ENCODE measurements at places on chromosomes 4 and X.

- DNase-seq, result no peak
Observed at GRCh38 chrX:17397074-17397473, 22.1 kb downstream of the NHS start.

- DNase-seq, result no peak
Observed at GRCh38 chr4:70718811-70719604, 2.8 kb upstream of the RUFY3 start.

DNA sequence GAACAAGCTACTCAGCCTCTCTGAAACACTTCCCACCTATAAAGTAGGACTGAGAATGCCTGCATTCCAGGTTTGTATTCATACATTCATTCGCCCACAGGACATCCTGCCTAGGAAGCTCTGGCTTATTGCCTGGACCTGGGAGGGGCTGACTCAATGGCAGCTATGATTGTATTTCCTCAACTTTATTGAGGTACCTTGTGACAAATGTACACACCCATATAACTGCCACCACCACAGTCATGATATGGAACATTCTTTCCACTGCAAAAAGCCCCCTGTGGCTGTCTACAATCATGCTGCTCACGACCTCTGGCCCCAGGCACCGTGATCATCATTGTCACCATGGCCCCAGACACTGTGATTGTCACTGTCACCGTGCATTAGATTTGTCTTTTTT lies 68.3 kb downstream of the ABLIM2 start:
- DNase-seq, result no peak

DNA sequence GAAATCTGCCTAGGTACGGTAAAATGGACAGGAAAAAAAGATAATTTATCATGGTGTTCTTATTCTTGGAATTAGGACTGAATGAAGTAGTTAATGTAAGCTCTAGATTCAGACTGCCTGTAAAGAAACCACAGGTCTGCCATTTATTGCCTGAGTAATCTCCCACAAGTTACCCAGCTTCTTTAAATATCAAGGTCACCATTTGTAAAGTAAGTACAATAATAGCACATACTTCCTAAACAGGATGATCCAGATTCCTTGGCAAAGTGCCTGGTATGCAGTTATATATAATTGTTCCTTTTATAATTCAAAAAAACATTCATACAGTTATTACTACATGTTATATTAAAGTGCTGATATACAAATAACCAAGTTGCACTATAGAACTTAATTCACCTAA lies 368.6 kb downstream of the HNRNPD start:
- DNase-seq, result no peak

DNA sequence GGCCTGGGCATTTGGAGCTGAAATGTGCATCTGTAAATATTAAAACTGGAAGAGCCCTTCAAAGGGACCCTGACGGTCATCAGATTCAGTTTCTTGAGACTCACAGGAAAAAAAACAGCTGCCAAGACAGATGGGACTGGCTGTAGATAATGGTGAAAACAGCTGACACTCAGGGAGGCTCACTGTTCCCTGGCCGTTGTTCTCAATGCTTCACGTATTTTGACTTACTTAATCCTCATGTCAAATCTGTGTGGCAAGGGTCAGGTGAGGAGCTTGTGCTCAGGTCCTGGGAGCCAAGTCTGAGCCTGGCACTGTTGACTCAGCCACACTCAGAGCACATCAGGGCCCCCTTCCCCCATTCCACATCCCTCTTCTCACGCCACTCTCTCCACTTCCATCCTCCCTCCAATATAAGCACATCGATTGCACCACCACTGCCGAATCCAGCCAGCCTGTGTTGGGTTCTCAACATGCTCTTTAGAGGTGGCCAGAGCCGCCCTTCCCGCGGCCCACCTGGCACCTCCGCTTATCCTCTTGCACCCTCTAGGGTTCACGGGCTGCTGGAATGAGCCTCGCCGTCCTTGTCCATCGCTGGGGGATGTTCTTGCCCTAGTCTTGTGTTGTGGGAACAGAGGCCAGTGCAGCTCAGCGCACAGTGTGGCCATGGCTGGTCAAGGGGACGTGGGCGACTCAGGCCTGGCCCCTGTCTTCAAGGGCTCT lies 40.1 kb downstream of the EVC start:
- DNase-seq, result no peak

- no peak for DNase-seq
Observed at GRCh38 chr4:102390438-102390837, 45.2 kb upstream of the SLC39A8 start.

DNA sequence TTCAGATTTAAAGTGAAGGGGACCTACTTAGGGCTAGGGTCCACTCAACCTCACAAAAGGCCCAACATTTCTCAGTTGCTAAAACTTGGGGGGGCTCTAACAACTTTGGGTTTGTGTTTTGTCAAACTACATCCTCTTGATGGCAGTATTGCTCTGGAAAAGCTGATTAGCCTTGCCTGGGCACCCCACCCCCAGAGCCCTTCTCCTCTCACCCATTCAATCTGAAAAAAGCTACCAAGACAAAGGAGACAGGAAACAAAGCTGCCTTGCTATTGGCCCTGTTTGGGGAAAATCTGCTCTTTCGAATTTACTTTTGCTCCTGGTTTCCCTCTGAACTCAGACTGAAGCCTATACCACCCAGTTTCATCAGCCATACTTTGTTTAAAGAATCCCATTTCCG lies 195.2 kb upstream of the STK26 start:
- DNase-seq, result no peak

- no peak for DNase-seq
Observed at GRCh38 chrX:38669428-38669827, 108.1 kb downstream of the TSPAN7 start.

- DNase-seq, result peak; percentile 40
Observed at GRCh38 chrX:118726887-118727685, at the start of gene IL13RA1. IL13RA1 (plus strand) TSS chrX:118727606; CDS start chrX:118727639, 33 bp downstream.

DNA sequence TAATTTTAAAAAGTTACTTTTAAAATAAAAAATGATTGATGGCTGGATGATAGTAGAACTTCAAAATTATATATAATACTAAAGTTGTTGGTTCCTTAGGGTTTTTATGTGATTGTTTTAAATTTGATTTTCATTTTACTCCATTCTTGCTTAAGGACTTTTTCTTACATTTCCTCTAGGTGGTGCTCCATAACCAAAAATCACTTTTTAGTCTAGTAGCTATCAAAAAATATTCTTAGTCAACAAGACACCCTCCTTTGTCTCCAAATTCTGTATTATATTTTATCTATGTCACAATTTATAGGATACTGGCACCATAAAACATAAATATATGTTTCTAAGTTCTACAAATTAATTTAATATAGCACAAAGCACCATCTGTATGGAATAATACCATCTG lies 67.2 kb upstream of the BRWD3 start:
- no peak for DNase-seq

DNA sequence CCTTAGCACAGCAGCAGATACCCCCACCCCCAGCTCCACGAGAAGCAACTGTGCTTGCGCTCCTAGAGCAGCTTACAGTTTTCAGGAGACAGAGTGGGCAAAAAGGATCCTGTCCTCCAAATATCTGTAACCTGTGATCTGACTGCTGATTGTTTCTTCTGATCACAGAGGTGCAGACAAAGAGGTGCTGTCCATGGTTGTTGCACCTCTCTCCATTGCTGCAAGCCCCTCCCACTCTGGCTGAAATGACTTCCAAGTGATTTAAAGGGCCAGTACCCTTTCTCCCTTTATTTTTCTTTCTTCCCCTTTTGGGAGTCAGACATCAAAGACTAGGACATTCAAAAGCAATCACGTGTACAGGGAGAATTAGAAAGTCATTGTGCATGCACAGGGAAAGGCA lies 205.3 kb upstream of the GEMIN8 start:
- DNase-seq, result no peak

- DNase-seq, result no peak
Observed at GRCh38 chr4:6379767-6380745, 92.4 kb downstream of the PPP2R2C start.

DNA sequence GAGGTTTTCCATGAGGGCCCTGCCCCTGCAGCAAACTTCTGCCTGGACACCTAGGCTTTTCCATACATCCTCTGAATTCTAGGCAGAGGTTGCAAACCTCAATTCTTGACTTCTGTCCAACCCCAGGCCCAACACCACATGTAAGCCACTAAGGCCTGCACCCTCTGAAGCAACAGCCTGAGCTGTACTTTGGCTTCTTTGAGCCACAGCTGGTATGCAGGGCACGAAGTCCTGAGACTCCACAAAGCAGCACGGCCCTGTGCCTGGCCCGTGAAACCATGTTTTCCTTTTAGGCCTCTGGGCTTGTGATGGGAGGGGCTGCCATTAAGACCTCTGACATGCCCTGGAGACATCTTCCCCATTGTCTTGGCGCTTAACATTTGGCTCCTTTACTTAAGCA lies 728.4 kb upstream of the FTHL17 start:
- DNase-seq, result no peak

DNA sequence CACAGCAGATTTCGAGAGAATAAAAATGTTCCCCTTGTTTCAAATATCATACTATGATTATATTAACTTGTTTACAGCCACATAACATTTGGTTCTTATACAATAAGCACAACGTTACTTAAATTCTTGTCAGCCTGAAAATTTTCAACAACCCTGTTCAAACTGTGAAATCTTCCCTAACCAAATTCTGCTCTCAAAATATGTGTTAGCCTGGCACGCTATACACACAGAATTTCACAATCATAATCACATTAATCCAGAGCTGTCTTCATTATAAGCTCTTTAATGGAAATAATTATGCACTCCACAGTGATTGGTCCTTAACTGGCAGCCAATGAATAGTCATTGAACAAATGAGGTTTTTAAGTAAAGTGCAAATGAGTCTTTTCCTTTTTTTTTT lies 7.3 kb upstream of the PRSS12 start:
- DNase-seq, result no peak

DNA sequence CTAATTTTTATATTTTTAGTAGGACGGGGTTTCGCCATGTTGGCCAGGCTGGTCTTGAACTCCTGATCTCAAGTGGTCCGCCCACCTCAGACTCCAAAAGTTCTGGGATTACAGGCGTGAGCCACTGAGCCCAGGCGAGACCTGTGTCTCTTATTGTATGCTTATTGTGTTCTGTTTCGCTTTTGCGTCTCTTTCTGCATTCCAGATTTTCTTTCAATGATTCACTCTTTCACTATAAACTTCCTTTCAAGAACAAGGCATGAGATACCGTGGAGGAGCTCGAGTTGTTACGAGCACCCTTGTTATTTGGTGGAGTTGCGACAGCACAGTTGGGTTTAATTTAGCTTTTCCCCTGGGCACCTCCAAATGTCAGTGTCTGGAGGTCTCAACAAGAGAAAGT lies 366.7 kb upstream of the FAT1 start:
- no peak for DNase-seq

DNA sequence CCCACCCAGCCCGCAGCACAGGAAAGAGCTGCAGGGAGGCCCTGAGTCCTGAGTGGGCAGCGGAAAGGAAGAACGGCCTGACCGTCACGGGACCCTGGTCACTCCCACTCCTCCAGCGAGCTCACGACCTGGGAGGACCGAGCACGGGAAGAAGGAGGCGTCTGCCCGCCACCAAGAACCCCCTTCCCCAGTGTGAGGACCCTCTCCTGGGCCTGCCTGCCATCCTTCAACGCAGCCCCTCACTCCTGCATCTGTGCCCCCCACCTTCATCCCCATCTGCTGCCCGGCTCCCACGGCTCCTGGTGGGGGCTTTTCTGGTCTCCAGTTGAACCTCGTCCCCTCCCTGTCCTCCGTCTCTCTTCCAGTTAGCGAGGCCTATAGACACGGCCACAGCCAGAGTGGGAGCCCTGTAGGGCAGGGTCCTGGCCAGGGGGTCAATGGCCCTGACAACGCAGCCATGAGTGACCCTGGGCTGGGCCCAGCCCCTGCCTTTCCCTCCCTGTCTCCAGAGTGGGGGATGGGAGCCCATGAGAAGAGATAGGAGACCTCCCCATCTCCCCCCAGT lies 41.3 kb upstream of the MXD4 start:
- DNase-seq, result no peak

- DNase-seq, result no peak
Observed at GRCh38 chr4:110119880-110120279, 78.5 kb downstream of the ELOVL6 start.

DNA sequence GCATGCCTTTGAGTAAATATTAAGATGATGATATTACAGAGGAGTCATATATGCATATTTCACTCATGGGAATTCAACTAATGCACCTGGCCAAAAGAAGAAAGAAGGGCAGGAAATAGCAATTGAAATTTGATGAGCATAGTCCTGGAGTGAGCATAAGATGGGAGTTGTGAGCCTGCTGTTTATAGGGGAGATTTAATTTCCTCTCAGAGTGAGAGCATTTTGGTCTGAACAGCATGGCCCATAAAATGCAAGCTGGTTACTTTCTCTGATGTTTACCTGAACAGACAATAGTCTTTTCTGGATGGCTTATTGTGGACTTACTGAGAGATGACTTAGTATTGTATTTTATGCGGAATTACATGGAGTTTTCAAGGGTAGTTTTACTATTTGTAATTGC lies 53.6 kb downstream of the FHIP1A start:
- DNase-seq, result no peak

DNA sequence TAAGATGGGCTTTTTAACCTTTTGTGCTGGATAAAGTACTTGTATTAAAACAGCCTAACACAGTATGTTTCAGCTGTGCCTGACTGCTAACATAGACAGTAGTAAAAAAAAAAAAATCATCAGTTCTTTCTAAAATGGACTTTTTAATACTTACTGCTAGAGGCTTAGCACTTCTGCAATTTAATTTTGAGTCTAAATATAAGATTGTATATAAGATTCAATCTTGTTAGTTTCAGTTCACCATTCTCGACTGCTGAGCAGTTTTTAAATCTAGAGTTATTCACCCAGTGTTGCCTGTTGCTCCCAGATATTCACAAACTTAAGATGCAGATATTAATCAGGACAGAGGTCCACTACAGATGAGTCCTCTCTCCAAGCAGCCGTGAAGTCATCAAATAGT lies 6.8 kb downstream of the PLA2G12A start:
- DNase-seq, result no peak

GRCh38 chr4:76426272-76426671 lies 5.3 kb upstream of the CCDC158 start:
- DNase-seq, result no peak

DNA sequence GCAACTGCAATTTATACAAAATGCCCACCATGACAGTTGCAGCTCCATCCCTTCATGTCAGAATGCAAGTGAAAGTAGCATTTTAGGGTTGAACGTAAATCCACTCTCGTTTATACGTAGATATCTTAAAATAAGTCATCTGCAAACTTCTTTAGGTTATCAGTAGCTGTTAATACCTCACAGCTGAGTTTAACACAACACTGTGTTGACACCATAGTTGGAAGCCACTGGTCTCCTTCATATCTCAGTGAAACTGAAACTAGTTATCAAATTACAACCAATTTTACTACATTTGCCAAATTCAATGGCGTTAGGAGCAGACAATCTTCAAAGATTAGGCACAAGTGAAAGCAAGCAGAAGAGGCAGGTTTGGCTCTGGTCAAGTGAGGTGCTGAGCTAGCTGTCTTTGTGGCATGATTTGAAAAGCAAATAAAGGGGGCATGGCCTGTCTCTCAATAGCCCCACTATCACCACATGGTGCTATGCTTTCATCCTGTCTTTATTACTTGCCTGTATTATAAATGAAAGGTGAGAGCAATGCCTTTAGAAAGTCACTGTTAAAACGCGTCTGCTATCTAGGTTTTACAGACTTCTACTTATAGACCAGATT lies 12.3 kb downstream of the PPP3CA start:
- DNase-seq, result no peak

GRCh38 chrX:1717373-1717772 lies 102.5 kb downstream of the ASMT start:
- no peak for DNase-seq
